ENCODE measurements at places on chromosomes 12 and 14.
A peak's percentile ranks its signal among the peaks of the same experiment; 100 is the strongest.

DNA sequence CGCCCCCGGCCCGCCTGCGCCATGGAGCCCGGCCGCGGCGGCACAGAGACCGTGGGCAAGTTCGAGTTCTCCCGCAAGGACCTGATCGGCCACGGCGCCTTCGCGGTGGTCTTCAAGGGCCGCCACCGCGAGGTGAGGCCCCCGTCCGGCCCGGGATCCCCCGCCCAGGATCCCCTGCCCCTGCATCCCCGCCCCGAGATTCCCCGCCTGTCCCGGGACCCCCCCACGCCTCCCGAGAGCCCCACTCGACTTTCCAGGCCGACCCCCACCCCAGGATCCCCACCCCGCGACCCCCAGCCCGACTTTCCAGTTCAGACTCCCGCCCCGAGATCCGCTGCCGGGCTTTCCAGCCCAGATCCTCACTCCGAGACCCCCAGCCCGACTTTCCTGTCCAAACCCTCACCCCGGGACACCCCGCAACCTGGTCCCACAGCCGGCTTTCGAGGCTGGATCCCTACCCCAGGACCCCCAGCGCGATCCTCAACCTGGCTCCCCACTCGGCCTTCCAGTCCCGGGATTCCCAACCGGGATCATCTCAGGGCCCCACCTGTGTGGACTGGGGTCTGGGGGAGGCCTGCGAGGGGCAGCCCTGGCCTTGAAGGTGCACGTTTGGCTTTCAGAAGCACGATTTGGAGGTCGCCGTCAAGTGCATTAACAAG is 688 bp downstream of the ULK1 start:
- DNase-seq: no peak

DNA sequence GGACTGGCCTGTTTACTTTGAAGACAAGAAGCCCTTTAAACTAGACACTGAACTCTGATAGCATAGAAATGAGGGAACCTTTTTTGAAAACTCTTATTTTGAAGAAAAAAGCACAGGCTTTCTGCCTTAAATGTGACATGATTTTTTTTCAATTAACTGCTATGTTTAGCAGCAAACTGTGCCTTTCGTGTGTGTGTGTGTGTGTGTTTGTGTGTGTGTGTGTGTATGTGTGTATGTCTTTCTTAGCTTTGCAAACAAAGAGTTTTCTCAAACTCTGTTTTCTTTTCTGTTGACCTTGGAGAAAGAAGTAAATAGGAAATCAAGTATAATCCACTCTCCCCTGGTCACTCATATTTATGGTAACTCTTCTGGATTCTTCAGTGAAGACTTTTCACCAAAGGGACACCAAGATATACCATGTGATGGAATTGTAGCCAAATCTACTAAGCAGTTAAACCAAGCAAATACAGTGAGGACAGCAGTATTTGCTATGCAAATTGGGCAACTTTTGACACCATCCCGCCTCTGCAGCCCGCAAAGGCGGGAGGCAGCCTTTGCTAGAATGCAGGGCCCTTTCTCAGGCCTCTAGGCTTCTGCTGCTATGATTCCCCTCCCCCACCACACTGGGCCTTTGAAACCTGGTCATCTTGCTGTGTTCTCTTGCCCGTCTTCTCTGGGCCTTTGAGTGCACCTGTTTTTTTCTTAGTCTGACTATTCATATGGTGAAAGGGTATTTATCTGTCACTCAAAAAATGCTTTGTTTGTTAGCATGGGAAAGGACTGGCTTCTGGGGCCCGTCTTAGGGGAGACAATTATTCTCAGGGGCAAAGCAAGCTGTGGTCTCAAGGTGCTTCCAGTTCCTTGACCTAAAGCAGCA is 107.9 kb downstream of the MYRFL start:
- DNase-seq: no peak

DNA sequence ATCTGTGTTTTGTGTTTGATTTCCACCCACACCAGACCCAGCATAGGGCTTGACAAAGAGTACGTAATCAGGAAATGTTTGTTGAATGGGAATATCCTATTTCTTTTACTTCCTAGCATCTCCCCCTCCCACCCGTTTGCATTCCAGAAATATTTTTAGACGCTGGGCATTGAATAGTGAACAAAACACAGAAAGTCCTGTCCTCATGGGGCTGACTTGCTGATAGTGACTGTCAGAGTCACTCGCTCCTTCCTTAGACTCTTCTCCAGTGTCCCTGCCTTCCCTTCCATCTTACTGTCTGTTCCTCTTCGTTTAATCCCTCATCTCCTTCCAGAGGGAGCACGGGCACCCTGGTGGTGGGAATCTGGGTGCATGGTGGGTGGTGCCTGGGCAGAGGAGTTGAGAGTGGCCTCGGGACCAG is 53.6 kb downstream of the SLC25A47 start:
- DNase-seq: no peak

GRCh38 chr12:93979189-93979588 is 169.2 kb upstream of the PLXNC1 start:
- DNase-seq: no peak

- no peak for DNase-seq
Observed at GRCh38 chr14:89571491-89571890, 154.5 kb upstream of the FOXN3 start.

GRCh38 chr14:32087173-32087861 is 10.2 kb downstream of the ARHGAP5 start:
- DNase-seq: no peak

DNA sequence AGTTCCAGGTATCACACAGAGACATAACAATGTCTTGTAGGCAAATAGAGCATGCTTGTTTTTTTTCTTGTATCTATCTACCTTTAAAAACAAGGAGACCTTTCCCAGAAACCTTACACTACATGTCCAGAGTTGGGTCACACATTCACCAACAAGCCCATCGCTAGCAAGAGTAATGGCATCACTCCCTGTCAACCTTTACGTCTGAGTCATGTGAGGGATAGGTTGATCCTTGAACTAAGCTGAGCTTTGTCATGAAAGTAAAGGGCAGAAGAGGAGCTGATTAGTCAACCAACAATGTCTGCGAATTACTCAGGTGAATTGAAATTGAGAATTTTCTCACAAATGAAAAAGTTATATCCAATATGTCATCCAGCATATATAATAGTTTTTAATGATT is 219.4 kb downstream of the CNTN1 start:
- no peak for DNase-seq

GRCh38 chr14:53542732-53543131 is 389.6 kb upstream of the DDHD1 start:
- DNase-seq: no peak

GRCh38 chr12:67593041-67593440 is 55.5 kb upstream of the DYRK2 start:
- no peak for DNase-seq

GRCh38 chr14:55518391-55518790 is 61.6 kb upstream of the KTN1 start:
- DNase-seq: no peak

DNA sequence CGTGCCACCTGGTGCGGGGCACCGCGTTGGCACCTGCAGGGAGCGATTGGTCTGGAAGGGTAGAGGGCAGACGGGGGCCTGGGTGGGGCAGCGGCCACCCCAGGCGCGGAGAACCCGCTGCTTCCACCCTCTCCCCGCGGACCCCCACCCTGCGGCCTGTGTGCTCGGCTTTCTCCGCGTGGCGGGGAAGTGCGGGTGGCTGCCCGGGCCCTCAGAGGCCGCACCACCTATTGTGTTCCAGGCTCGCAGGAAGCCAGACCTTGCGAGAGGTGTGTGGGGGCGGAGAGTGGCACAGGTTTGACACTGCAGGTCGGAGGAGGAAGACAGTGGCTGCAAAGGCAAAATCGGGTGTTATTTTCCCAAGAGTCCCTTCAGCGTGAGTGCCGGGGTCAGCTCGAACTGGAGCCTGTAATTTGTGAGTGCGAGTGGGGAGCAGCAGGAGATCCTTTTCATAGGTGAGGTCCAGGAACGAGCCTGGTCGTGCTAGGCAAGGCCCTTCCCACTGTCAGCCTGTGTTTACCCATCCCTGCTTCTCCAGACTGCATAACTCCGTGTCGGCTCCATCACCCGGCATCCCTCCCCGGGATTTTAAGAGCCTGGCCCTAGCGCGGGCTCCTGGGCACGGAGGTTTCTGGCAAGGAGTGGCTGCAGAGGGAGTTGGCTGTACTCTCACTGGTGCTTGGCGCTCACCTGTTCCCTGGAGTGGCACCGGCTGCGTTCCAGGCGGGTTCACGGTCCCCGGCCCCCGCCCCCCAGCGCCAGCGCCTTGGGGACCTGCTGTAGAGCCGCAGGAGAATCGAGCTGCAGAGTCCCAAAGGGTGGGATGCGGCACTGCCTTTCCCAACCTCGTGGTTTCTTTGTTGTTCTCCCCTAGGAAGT is 935 bp downstream of the TBC1D30 start:
- no peak for DNase-seq

GRCh38 chr12:70049596-70050360 is 193.5 kb upstream of the CNOT2 start:
- DNase-seq: peak; percentile 8

GRCh38 chr12:106386813-106387535 is 29.4 kb downstream of the POLR3B start:
- DNase-seq: no peak

DNA sequence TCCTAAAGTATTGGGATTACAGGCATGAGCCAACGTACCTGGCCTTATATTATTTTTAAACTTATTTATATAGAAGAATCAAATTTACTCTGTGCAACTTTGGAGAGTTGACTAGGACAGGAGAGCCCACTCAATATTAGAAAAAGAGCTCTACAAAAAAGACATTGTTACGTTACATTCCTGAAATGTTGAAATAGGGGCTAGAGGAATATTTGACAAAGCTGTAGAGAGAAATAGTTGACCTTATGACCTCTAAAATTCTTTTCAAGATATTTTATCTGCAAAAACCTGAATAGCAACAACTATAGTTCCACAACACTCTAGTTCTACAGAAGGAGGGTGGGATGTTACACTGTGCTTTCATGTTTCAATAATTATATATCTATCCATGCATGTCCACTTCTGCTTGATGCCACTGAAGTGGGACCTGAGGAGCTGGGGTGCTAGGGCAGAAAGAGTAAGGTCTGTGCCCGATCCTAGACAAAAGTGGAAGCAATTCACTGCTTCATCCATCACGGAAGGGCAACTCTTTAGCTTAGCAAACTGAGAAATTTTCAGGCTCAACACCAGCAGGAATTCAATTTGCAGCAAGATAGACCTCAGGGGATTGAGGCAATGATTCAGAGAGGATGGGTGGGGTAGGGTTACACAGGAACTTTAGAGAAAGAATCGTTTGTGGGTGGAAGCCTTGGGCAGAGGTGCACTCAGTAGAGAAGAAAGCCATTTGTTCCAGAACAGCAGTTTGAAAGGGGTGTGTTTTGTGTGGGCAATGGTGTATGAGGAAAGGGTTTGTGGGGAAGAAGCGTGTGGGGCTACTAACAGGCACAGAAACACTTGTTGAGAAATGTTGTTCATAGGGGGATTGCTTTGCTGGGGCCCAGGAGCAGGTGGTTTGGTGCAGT is 16.0 kb upstream of the RNASE10 start:
- no peak for DNase-seq

DNA sequence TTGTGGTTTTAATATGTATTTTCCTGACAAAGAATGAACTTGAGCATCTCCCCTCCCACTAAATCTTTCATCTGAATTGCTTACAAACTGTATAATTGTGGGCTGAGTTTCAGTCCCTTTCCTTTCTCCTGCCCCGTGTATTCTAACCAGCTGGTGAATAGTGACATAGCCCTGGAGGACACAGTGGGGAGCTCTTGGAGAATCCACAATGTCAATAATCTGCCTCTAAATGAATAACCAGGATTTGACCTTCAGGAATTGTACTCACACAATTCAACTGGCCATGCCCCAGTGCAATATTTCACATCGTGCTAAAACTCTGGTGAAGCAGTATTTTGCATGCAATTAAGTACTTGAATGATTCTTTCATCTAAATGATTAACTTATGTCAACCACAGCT is 177.2 kb downstream of the C12orf42 start:
- no peak for DNase-seq

- DNase-seq: no peak
Observed at GRCh38 chr12:110668480-110669192, 20.3 kb downstream of the HVCN1 start.

DNA sequence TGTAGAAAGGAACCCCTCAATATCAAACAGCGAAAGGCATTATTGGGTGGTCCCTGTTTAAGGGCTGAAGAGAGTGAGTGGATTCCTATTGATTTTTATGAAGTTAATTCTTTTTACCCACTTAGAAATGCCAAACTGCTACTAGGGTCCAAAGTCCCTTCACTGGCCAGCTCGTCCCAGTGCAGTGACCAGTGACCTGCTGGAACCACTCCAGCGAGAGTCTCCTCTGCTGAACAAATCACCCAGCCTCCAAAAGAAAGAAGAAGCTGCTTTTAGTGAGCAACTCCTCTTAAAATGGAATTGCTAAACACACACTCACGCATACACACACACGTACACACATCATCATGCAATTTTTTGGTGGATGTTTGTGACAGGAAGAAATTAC is 198.2 kb upstream of the PLEKHG7 start:
- DNase-seq: no peak

GRCh38 chr14:34810028-34810427 is 65.1 kb downstream of the BAZ1A start:
- no peak for DNase-seq

GRCh38 chr14:68506021-68506644 is 286.7 kb downstream of the ZFP36L1 start:
- DNase-seq: no peak

DNA sequence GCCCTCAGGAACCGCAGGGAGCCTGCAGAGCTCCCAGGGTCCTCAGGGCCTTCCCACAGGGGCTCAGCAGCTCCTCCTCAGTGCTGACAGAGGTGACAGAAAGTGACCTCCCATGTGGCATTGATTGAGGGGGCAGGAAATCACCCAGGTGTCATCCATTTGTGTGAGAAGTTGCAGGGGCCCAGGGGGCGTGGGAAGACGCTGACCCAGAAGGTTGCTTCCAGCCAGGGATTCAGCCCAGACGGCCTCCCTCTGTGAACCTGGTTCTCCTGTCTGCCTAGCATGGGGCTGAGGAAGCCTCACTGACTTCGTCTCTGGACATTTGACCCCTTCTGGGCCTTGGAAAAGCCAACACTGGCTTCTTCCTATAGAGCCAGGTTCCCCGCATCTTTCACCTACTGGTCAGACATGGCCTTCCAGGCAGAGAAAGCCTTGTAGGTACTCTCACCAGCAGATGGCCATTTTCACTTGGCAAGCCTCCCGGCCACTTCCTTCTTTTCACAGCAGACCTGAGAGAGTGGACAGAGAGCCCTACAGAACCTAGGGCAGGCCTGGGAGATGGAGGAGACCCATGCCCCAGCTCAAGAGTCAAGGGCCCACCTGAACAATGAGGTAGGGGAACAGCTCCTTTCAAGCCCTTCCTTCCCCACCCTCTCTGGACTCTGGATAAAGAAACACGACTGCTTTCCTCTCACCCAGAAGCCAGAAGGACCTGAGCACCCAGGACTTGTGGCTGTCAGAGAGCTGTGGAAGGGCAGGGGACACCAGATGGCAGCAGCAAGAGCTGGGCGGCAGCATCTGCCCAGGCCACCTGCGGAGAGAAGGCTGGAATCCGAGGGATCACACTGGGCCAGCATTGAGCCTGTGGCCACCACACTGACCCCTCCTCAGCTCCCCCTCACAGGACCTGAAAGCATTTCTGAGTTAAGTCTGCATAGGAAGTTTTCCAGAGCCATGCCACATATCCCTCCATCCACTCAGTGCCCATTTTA is 377.8 kb downstream of the DPF3 start:
- DNase-seq: no peak

Data from stimulated activated CD8-positive, alpha-beta memory T cell treated with anti-CD3 and anti-CD28 coated beads, Interleukin-2, amount 100 ng/mL, for 1 hour (primary cell).